ACHN (cell line): ENCODE measurements at places on chromosomes 3 and 15.

GRCh38 chr3:50612970-50613846 lies 1.6 kb upstream of the CISH start:
- no peak for DNase-seq

DNA sequence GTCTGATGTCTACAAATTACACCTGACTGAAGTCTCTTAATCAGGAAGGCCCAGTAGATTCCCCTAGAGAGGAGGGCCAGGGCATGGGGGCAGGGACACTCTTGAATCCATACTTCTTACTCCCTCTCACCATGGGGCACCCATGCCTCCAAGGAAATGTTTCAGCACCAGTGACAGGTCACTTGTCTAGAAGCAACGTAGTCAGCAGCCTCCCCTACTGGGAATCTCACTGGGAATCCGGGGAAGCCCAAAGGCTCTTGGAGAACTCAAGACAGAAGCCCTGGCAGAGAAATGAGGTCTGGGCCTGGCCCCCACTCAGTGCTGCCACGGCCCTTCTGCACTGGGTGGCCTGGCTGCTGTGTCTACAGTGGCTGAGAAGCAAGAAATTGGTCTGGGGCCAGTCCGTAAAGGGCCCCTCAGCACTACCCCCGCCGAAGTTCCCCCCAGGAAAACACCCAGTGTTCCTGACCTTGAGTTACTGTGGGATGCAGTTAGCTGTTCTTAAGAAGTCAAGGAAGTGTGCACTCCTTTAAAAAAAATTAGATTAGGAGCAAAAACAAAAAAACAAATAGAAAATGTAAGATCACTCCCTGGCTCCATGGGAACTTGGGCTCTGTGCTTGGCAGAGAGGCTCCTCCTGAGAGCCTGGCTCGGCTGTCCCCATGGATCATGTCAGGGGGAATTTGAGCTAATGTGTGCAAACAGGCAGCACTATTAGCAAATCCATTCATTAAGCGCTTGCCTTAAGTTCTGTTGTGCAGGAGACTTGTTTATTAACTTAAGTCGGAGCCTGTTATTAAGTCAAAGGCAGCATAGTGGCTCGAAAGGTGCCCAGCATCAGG lies 5.4 kb upstream of the LINGO1 start:
- DNase-seq, result no peak

DNA sequence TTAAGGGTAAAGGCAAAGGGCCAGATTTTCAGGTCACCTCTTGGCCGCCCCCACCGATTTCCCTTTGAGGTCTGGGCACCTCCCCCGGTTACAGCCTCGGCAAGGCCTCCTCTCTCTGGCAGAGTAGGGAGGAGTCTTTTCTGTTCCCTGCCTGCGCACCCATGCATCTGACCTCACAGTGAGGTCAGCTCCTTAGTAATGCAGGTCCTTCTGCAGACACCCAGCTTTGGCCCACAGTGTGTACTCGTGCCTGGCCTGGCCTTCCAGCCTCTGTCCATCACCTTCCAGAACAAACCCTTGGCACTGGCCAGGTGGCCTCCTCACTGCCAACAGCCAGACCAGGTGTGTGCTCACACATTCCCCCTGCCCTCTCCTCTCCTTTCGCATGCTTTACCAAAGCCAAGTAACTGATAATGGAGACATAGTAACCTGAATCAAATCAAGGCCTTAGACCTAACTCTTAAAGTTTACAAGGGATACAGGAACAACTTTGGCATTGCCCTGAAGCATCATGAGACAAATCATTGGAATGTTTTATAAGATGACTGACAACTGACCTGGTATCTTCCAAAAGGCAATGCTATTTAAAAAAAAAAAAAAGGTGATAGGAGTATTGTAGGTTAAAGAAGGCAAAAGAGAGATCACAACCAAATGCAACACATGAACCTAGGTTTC lies 61.3 kb downstream of the CORO2B start:
- no peak for DNase-seq

DNA sequence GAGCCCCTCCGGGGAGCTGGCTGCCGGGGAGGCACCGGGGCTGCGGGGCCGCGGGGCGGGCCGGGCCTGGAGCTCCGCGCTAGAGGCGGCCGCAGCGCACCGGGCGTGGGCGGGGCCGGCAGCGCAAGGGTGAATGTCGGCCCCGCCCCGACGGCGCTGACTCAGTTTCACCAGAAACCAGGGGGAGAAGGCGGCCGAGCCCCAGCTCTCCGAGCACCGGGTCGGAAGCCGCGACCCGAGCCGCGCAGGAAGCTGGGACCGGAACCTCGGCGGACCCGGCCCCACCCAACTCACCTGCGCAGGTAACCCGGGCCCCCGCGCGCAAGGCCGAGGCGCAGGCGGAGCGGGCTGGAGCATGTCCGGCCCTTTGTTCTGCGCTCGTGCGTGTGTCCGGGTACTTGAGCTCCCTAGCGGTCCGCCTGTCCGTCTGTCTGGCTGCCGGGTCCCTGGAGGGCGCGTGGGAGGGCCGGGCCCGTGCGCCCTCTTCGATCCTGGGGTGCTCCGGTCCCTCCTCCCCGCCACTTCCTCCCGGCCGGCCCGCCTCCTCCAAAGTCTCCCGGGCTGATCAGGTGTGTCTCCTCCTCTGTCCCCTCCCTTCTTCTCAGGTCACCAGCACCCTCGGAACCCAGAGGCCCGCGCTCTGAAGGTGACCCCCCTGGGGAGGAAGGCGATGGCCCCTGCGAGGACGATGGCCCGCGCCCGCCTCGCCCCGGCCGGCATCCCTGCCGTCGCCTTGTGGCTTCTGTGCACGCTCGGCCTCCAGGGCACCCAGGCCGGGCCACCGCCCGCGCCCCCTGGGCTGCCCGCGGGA lies at the start of gene SPINT1:
Gene SPINT1, plus strand, starts transcription at position 164 of the 811 bp plus-strand sequence. Its CDS starts 507 bp downstream, at position 671.
- peak; percentile 37 for DNase-seq

DNA sequence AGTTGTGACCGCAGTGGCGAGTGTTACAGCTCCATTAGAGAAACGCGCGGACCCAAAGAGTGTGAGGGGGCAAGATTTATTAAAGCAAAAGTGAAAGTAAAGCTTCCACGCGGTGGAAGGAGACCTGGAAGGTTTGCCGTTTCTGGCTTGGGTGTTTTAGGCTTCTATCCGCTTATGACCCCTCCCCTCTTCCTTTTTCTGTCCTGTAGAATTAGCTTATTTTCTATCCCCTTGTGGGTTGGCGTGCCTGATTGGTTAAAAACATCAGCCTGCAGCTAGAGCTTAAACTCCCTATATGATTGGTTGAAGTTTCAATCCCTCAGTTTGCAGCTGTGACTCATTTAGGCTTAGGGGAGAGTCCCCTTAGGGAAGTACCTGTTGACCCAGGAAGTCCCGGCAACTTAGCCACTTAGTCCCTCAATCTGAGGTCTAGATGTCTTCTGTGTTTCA lies 39.6 kb downstream of the C3orf38 start:
- no peak for DNase-seq

DNA sequence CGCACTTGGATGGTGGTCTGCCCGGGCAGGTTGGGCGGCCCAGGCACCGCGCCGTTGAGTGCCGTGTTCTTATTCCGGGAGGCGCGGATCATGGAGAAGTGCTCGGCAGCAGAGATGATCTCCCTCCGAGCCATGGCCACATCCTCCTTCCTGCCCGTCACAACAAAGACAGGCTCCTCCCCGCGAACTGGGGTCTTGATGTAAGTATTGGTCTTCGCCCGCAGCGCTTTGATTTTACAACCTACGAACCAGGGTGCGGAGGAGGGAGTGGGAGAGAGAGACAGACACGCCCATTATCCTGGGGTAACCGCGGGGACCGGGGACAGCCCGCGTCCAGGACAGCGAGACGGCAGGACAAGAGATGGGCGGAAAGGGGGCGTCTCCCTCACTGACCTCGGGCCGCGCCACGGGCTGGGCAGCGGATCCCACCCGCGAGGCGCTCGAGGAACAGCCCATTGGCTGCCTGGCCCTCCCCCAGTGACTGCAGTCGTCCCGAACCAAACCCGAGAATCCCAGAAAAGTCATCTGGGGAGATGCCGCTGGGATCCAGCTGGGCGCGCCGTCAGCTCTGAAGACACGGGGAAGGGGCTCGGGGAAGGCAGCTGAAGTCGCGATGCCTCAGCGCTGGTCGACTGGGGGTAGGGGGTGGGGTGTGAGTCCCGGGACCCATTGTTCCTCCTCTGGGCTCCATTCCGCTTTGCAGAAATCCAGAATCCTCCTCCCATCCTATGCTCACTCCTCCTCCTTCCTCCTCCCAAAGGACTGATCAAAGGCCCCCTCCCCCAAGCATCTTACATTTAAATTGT lies 1.2 kb downstream of the MEX3B start:
- peak; percentile 57 for DNase-seq

DNA sequence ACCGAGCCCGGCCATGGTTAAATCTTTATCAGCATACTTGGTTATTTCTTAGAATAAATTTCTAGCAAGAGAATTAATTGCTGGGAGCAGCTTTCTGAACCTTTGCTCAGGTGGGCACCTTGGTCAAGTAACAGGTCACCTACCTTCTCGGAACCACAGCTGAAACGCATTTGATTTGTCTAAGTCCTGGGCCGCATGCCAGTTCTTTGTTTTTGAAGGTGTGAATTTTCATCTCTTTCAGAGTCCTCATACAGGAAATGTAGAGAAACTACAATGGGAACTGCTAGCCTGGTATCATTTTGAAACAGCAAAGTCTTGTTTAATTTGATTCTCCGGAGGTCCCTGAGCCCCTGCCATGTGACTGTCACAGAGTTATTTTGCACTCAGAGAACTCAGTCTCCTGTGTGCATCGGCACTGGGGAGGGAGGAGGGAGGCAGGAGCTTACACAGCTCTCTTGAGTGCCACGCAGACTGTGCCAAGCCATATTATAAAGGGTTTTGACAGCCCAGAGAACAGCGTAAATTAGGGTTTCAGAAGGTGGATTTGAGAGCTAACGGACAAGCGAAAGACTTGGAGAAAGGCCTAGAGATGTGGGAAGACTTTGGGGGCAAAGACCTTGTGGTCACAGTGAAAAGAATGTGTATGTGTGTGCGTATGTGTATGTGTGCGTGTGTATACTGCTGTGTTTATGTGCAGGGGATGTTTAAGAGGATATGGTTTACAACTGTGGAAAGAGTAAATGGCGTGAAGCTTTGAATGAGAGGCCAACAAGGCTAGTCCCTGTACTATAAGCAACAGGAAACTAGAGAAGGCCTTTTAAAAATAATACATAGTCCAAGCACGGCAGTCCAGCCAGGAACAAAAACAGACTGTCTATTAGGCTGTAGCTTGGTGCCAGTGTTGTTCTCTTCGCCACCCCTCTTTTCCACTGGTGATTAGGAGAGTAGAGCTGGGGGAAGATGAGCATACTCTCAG lies 61.8 kb upstream of the ATP13A3 start:
- DNase-seq, result no peak

- no peak for DNase-seq
These were observed 13.4 kb downstream of the IL17RD start for GRCh38 chr3:57151749-57152148.

DNA sequence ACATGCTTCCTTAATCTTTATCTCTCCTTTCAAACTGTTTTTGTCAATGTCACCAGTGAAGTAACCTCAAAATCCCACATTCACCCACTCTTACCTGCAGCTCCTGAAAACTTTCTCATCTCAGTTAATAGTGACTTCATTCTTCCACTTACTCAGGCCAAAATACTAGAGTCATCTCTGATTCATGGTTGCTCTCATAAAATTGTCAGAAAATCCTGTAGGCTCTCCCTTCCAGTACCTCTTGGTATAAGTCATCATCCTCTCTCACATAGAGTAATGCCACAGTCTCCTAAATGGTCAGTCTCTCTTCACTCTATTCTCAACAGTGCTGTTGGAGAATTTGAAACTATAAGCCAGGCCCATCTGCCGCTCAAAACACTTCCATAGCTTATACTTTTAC lies 34.9 kb upstream of the POU1F1 start:
- DNase-seq, result no peak

GRCh38 chr15:81244306-81244705 lies 47.6 kb downstream of the IL16 start:
- DNase-seq, result no peak

DNA sequence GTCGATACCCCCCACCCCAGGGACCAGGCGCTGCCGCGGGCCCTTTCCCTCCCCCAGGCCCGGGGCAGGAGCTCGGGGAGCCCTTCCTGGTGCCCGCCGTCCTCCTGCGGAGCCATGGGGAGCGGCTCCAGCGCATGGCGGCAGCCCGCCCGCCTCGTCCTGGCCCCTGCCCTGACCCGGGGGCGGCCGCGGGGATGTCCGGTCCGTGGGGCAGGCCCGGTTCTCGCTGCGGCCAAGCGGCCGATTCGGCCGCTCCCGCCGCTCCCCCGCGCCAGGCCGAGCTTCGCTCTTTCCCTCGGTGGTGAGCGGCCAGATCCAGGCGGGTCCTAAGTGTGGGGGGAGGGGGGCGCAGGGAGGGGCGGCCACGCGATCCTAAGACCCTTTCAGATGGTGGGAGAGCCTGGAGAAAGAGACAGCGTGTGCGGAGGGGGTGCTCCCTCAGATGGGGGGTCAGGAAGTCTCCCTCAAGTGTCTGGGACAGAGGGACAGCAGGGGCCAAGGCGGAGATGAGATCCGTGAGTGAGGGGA lies 1.3 kb downstream of the NEIL1 start:
- no peak for DNase-seq

DNA sequence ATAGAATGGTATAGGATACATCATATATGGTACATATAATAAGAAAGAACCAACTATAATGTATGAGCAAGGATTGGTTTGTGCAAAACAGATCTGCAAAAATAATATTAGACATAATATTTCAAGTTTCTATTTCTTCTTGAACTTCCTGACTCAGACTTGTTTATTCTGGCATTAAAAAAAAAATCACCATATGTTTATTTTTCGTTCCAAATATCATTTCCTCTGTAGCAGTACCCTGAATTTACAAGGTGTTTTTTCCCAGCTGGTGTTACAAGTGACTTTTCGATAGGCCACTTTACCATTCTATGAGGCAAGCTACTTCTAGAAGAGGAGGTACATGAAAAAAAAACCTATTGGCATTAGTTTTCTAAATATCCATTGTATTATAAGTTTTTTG lies 785.0 kb downstream of the PDCD6IP start:
- DNase-seq, result no peak

- DNase-seq, result no peak
These were observed 120.3 kb downstream of the ASB7 start for GRCh38 chr15:100722551-100723314.

GRCh38 chr15:62122249-62122648 lies 42.8 kb downstream of the C2CD4B start:
- no peak for DNase-seq

GRCh38 chr15:40330368-40330836 lies 6.9 kb downstream of the INAFM2 start:
- no peak for DNase-seq

DNA sequence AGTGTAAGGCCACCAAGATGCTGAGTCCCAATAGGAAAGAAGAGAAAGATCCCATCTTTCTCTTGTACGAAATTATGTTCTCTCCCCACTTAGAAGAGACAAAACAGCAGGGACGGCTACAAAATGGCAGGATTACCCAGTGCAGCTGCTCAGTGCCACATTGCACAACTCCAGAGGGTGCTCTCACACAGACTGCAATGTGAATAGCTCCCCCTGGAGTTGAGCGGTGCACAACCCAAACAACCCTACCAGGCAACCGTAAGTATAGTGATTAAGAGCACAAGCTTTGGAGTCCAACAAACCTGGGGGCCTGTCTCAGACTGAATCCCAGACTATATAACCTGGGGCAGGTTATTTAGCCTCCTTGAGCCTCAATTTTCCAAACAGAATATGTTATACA lies 3.1 kb upstream of the BHLHE40 start:
- DNase-seq, result peak; percentile 87

- DNase-seq, result no peak
These were observed 243.1 kb upstream of the ADAMTS9 start for GRCh38 chr3:64930891-64931290.

GRCh38 chr3:14312375-14312774 lies 90.0 kb upstream of the SLC6A6 start:
- DNase-seq, result no peak
